NCI-H146 (cell line): ENCODE measurements at places on chromosomes 16 and 17.

GRCh38 chr16:83400234-83400633 is 407.5 kb upstream of the HSBP1 start:
- no peak for DNase-seq

DNA sequence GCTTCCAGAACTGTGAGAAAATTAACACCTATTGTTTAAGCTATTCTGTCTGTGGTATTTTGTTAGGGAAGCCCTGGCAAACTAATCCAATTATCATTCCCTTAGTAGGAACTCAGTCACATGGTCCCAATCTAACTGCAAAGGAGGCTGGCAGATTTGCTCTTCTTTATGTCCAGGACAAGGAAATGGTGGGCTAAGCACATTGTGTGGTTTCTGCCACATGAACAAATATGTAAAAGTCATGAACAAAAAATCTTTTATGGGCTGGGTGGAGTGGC is 278.6 kb upstream of the RPL38 start:
- no peak for DNase-seq

DNA sequence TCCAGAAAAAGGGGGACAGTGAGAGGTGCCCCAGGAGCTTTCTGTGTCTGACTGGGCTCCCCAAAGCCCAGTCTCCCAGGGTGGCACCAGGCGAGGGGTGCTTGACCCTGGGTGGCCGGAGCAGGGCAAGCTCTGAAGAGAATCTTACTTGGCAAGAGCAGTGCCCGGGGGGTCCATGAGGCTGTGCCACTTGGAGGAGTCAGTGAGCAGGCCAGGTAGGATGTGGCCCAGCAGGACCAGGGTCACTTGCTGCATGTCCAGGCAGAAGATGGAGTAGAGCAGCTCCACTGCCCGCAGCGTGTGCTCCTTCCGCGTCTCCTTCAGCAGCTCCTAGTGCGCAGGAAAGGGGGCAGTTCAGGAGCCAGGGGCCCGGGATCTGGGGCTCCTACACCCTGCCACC is 7.3 kb downstream of the CSF3 start:
- no peak for DNase-seq

DNA sequence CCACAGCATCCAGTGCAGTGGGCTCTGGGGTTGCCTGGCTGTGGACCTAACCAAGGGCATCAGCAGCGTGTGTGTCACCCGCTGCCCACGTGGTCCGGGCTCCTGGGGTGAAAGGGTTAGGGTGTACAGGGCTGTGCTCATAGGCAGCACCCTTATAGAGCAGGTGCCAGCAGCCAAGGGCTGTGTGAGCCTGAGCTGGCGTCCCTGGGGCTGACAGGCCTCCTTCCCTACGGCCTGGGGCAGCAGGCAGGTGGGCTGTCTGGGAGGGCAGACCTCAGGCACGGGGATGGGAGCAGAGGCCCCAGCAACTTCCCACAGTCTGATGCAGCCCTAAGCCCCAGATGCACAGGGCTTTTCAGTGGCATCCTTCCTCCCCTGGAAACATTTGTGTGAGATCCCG is 13.9 kb downstream of the CD300A start:
- DNase-seq = no peak

- DNase-seq = no peak
Measured at GRCh38 chr17:51721730-51722129, 436.8 kb downstream of the CA10 start.

- DNase-seq = no peak
Measured at GRCh38 chr17:38685491-38685890, 10.7 kb upstream of the EPOP start.

DNA sequence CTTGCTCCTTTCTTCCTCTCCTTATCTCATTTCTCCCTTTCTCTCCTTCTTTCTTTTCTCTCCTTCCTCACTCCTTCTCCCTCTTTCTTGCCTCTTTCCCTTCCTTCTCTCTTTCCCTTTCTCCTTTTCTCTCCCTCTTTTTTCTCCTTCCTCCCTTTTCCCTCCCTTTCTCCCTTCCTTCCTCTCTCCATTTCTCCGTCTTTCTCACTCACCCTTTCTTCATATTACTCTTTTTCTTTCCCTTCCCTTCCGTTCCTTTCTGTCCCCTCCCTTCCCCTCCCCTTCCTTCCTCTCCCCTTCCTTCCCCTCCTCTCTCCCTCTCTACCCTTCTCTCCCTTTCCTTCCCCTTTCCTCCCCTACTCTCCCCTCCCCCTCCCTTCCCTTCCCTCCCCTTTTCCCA is 240.8 kb downstream of the HS3ST3B1 start:
- DNase-seq = no peak

- no peak for DNase-seq
Measured at GRCh38 chr16:23611936-23612335, 15.8 kb upstream of the NDUFAB1 start.

DNA sequence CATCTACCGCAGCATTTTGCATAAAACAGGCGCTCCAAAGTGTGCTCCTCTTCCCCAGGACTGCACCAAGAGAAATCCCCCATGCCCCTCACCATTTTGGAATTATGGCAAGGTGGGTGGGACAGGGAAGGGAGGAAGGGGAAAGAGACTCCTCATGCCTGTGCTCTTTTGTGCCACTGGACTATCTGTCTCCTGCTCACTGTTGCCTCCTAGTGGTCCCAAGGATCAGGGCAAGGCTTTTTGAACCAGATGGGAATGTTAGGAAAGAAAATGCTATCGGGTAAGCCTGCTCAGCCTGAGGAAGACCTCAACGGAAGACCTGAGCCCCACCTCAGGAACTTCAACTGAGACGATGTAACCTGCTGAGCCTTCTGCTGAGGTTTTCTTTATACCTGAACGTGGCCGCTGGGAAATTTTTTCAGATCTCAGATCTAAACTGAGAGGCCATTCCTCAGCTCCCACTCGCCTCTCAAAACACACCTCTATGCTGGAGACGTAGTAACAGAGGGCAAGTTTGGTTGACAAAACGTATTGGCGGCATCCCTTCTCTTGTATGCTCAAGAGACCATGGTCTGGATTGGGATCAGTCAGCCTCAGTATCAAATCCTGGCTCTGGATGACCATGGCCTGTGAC is 58.3 kb downstream of the SPACA3 start:
- DNase-seq = peak; percentile 6

- no peak for DNase-seq
Measured at GRCh38 chr17:35808240-35808961, 883 bp upstream of the TAF15 start.

- DNase-seq = no peak
Measured at GRCh38 chr16:88196471-88197400, 186.0 kb upstream of the ZNF469 start.

- no peak for DNase-seq
Measured at GRCh38 chr16:69942627-69943170, 8.4 kb upstream of the CLEC18A start.

DNA sequence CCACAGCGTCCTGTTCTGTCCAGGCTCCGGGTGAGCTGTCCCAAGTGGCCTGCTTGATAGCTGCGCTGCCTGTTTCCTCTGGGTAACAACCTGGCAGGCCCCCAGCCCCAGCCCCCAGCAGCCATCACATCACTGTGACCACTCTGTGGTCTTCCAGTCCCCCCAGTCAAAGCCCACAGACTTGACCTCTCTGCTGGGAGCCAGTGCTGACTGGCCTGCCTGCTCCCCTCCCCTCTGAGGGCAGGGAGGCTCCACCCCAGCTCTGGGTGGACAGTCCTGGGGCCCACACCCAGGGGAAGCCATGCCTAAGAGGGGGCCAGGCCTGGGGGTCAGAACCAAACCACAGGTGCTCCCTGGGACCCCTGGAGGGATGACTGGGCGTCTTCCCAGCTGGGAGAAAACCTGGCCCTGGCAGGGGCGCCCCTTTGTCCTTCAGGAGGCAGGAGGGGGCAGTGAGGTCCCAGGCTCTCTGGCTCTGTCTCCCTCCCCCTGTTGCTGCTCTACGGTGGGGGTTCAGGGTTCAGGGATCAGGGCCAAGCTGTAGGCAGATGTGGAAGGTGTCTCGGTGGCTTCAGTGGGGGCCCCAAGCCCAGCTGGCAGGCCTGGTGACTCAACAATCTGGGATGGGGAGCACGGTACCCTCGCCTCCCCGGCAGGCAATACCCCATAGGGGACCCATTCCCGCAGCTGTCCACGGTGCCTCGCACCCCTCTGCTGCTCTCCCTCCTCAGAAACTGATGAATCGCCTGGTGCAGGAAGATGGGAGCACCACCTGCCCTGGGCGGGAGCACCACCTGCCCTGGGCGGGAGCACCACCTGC is 1.8 kb upstream of the SLC16A3 start:
- DNase-seq = no peak

DNA sequence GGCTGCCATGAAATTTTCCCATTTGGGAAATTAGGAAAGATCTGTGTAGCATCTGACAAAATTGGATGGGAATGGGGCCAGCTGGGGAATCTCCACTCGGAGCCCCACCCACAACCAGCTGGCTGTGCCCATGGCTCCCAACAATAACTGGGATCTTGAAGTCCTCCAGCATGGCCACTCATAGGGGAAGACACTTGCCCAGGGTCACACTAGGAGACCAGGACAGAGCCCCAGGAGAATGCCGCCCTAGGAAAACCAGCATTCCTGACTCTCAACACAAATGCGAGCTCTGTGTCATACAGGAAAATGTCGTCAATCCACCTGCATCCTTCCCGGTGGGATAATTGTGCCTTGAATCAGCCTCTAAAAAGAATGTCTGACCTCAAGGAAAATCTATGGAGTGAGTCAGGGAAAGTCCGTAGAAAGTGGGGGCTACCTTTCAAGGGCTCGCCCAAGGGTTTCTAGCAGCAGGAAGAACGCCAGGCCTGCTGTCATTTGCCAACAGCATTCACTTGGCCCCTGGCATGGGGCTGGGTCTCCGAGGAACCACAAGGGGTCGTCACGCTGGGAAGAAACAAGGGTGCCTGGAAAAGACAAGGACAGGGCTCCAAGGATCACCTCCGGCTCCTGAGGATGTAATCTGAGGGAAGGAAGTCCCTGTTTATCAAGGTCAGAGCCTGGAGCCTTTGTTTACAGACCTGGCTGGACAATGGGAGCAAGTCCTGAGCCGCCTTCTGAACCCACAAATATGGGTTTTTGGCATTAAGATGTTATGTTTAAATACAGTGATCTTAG is 15.9 kb downstream of the CDH5 start:
- DNase-seq = no peak

DNA sequence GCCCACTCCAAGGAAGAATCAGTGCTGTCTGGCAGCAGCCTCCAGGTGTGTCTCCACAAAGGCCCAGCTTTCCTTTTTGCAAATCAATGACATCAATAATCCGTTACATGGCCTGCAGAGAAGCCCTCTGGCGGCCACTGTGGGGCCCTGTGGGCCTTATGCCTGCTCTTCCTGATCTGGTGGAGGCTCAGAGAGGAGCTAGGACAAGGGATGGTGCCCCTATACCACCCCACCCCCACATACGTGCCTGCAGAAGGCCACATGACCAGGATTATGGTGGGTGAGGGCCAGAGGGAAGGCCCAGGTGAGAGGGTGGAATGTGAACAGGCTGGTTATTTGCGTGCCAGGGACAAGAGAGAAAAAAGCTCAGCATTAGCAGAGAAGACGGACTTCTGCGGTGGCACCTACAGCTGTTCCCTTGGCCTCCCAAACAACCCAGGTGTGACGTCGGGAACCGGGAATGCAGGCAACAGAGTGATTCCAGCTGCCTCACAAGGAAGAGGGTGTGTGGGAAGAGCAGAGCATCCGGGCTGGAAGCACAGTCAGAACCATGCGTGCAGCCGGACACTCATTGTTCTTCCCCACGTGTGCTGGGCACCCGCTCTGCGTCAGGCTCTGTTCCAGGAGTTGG is 22.5 kb downstream of the EIF4A3 start:
- DNase-seq = peak; percentile 76

DNA sequence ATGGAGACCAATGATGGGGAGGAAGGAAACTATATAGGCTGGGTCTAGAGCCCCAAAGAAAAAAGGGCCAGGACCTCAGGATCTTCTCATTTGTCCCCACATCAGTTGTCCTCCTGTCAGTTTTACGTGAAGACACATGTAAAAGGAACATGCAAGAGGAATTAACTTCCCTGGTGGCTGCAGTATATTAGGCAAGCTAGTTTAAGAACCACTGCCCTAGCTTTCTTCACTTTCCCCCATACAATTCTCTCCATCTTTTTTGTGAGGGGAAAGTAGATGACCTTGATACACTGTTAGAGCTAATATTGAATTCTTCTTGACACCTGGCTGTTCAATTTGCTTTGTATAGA is 2.3 kb downstream of the MAP3K3 start:
- DNase-seq = no peak

- no peak for DNase-seq
Measured at GRCh38 chr16:27325736-27326135, 12.0 kb downstream of the IL4R start.

- DNase-seq = no peak
Measured at GRCh38 chr16:75024594-75024993, 25.8 kb downstream of the ZNRF1 start.

DNA sequence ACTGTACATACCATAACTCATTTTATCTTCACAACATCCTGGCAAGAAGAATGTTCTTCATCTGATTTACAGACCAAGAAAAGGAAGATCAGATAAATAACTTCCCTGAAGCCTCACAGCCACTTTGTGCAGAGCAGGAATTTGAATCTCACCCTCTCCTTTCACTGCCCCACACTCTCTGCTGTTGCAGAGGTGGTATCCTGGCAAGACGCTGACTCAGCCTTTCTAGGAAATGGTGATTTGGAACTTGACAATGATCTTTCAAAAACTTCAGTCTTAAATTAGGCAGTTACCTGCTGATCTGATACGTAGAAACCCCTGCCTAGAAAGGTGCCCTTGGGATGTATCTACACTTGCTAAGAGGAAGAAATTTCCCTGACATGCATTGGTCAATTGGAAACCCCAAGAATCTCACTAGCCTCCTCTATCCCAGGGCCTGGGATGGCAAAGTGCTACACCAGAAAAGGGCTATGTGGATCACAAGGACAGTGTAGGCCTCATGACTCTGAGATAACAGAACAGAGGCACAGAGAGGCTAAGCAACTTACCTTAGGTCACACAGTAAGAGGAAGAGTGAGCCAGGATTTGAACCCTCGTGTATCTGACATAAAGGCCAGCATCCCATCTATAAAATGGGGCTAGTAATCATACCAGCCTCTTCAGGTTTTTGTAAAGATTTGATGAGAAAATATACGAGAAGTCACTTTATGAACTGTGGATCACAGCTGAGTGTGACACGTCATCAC is 17.9 kb downstream of the FBXO39 start:
- no peak for DNase-seq

DNA sequence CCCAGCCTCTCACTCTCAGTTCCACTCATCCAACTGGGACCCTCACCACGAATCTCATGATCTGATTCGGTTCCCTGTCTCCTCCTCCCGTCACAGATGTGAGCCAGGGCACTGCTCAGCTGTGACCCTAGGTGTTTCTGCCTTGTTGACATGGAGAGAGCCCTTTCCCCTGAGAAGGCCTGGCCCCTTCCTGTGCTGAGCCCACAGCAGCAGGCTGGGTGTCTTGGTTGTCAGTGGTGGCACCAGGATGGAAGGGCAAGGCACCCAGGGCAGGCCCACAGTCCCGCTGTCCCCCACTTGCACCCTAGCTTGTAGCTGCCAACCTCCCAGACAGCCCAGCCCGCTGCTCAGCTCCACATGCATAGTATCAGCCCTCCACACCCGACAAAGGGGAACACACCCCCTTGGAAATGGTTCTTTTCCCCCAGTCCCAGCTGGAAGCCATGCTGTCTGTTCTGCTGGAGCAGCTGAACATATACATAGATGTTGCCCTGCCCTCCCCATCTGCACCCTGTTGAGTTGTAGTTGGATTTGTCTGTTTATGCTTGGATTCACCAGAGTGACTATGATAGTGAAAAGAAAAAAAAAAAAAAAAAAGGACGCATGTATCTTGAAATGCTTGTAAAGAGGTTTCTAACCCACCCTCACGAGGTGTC is 26.6 kb downstream of the STH start:
- peak; percentile 38 for DNase-seq

GRCh38 chr17:42784811-42785592 is 4.6 kb downstream of the WNK4 start:
- peak; percentile 12 for DNase-seq

GRCh38 chr16:78942625-78943245 is 657.8 kb downstream of the MAF start:
- no peak for DNase-seq

- DNase-seq = no peak
Measured at GRCh38 chr16:15609286-15609649, 33.7 kb downstream of the MARF1 start.
